ENCODE measurements at places on chromosomes 4 and X.

- DNase-seq, result no peak
These were observed 1055.1 kb upstream of the PCDH10 start for GRCh38 chr4:132094017-132094416.

DNA sequence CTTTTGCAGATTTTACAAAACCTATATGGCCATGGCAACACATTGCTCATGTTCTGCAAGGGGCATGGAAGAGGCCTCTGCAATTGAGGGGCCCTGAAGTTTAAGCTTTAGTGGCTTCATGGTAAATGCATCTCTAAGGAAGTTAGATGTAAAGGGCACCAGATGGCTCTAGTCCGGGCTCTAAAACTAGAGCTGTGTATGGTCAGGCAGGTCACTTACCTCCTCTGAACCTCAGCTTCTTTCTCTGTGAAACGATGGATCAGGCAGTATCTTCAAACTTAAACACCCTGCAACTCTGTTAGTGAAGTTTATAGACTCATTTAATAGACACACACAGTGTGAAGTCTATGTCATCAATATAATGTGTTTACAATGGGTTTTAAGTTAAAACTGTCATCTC is 10.0 kb downstream of the MAGEB17 start:
- DNase-seq, result no peak

- no peak for DNase-seq
These were observed 95.2 kb downstream of the RPA4 start for GRCh38 chrX:96978906-96979305.

GRCh38 chr4:43690116-43690515 is 758.5 kb downstream of the KCTD8 start:
- no peak for DNase-seq

- DNase-seq, result no peak
These were observed 5.4 kb upstream of the GTPBP6 start for GRCh38 chrX:323721-324628.

DNA sequence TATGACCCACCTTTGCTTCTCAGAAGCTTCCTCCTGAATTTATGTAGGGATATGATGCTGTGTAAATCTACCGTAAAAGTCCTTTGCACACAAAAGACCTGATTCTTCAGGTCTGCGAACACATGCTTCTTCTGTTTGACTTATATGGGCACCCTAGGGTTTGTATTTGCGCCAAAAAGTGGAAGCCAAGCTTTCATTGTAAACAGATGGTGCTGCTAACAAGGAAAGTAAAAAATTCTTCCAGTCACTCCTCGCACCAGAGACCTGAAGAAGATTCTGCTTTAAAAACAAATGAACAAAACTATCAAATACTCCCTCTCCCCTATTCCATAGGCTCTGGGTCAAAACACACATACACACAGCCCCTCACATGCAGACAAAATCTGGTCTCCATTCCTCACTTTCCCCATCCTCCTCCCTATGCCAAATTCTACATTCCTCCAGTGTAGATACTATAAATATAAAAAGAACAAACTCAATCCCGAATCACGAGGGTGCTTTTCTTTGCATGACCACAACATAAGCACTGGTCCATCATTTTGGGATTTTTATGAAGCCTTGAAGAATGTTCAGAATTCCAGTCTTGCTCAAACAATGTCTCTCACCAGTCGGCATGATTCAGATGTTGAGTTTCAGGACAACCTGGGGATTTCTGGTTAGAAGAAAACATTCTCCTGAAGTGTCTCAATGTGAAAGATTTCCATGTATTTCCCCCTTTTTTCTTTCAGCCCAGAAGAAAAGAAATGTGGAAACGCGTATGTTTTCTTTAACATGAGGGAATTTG is 125.1 kb downstream of the PALLD start:
- DNase-seq, result no peak

- DNase-seq, result no peak
These were observed 33.9 kb downstream of the ANK2 start for GRCh38 chr4:113083346-113083745.

- DNase-seq, result no peak
These were observed 113.5 kb upstream of the GATB start for GRCh38 chr4:151874328-151874727.

- no peak for DNase-seq
These were observed 128.3 kb downstream of the MAGEE1 start for GRCh38 chrX:76555816-76556215.

DNA sequence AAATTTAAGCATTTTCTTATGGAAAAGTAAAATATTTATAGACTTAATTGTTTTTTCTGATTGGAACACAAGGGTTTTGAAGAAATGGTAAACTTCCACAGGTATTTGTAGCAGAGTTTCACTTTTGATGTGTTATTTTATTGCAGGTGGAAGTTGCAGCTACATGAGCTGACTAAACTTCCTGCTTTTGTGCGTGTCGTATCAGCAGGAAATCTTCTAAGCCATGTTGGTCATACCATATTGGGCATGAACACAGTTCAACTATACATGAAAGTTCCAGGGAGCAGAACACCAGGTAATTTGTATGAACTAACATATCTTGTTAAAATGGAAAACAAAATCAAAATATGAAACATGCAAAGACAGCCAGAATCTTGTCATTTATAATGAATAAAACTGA is 117.4 kb downstream of the DIPK2B start:
- no peak for DNase-seq

DNA sequence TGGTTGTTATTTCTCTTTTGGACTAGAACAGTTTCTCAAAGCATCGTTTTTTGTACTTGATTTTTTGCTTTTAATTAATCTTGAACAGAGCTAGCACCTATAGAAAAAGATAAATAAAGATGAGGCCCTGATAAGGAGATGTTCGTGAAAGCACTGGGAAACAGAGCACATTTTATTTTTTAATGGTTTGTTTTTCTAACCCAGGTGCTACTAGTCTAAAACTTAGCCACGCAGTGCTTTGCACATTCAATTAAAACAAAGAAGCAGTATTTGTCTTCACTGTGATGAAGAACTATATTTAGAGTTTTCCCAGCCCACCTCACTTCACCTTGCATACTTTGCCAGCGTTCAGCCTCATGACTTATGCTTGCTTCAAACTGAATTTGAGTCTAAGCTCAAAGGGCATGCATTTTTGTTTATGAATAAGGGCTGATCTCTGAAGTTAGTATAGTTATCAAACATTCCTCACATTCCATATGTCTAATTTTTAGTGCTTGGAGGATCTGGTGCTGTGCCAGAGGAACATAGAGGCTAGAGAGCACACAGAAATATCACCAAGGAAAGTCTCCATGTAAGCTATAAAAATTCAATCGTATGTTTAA is 76.7 kb downstream of the WWC2 start:
- DNase-seq, result no peak

DNA sequence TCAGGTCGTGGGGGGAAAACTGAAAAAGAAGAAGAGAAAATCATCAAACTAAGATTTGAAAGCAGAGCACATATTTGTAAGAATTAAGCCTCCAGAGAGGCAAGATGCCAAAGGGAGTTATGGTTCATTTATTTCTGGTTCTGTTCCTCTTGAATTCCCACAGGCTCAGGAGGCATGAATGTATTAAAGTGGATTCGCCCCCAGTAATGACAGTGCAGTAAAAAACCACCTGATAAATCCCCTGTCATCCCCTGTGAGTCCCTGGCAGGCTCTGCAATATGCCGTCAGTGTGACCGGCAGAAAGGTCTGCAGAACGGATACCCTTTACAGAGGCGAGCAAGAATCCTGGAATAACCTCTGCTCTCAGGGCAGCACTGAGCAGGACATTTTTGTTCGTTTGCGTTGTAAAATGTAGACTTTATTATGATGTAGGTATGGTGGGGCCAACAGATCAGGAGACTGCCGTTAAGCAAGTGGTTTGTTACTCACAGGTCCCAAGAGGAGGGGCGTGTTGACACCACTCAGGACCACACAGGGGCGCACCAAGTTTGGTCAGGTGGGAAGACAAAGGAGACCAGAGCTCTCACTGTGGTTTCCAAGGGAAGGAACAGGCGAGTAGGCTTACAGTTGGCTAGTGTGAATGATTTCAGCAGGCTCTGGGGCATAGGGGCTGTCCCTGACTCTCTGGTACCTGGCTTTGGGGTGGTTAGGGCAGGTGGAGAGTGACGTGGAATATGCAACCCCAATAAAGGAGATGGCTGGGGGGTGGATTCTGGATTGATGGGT is 75.3 kb downstream of the DHRSX start:
- no peak for DNase-seq

- DNase-seq, result no peak
These were observed 15.2 kb upstream of the ALB start for GRCh38 chr4:73388887-73389286.

GRCh38 chr4:150078579-150079080 is 385 bp downstream of the DCLK2 start:
- DNase-seq, result no peak

DNA sequence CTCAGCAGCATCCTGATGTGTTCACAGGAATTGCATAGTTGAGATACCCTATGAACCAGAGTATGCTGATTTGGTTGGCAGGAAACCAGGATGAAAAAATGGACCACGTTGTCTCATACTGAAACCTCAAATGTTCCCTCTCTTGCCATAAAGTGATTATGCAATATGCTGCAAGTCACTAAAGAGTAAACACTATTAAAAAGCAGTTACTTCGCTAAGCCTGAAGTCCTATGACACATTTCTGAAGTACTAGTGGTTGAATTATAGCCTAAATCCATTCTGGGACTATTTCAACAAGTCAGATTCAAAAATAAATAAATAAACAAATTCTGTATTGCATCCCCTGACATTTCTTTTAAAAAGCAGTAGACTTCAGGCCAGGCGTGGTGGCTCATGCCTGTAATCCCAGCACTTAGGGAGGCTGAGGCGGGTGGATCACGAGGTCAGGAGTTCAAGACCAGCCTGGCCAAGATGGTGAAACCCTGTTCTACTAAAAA is 106.0 kb upstream of the NAP1L5 start:
- DNase-seq, result no peak

DNA sequence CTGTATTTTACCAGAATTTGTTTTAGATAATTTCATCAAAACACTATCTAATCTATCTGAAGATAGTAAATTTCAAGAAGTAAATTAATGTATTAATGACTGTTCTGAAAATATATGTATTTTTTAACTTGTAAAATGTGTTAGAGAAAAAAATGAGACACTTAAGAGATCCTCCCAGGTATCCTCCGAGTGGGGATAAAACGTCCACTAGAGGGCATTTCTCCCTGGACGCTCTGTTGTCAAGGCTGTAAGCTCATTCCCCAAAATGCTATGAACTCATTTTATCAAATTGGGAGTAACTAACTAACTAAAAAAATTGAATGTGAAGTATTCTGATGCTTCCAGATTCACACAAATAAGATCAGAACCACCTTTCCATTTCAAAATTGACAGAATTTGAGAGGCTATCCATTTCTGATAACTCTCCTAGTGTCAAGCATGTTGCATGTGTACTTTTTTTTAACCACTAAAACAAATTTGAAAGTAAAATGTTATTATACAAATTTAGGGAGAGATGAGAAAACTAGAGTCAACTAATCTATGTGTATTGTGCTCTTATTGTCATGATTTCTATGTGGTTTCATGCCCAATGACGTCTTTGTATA is 337.3 kb upstream of the HS3ST1 start:
- DNase-seq, result no peak

DNA sequence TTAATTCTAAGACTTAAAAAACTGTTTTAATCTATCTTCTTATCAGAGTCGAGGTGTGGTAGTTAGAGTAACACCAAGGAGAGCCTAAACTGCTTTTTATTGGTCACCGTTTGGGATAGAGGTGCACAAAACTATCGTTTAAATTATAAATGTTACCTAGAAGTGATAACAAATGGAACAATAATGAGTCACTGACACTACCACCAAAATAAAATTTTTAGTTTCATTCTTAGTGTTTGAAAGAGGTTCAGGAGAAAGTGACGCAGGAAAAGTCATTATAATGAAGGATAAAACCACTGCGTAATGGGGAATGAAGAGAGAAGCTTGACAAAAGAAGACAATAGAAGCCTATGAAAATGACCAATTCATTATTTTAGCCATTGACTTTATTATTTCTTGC is 158.2 kb downstream of the COX18 start:
- no peak for DNase-seq

GRCh38 chr4:182893047-182893446 is 24.1 kb downstream of the DCTD start:
- DNase-seq, result no peak

Data from activated T-cell treated with anti-CD3 and anti-CD28 coated beads, Interleukin-2, amount 50 U/mL, for 1 hour (primary cell).